Cardiac muscle cell (in vitro differentiated cells and primary cell): ENCODE measurements at places on chromosomes 2 and 18.
A peak's percentile ranks its signal among the peaks of the same experiment; 100 is the strongest.

GRCh38 chr2:54422072-54422581, 34.0 kb upstream of the SPTBN1 start:
- DNase-seq, result no peak

- DNase-seq, result no peak
These were observed 182.7 kb upstream of the LHCGR start for GRCh38 chr2:48938231-48938630.

DNA sequence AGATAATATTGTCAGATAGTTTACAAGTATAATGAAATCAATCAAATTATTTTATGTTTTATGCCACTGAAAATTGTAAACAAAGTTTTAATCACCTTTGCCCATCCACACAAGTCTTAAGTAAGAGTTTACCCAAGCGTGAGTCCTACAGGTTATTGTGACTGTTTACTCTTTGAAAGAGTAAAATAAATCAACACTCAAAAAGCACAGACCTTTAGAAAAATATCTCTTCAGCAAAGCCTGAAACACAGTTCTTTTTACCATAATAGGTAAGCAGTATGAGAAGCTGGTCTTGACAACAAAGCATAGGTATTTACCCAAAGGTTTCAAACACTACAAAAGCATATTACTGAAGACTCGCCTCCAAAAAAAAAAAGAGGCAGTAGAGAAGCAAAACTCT, 3.7 kb downstream of the ROCK2 start:
- no peak for DNase-seq

GRCh38 chr2:36695746-36696415, 626 bp upstream of the VIT start:
- DNase-seq, result peak; percentile 47

DNA sequence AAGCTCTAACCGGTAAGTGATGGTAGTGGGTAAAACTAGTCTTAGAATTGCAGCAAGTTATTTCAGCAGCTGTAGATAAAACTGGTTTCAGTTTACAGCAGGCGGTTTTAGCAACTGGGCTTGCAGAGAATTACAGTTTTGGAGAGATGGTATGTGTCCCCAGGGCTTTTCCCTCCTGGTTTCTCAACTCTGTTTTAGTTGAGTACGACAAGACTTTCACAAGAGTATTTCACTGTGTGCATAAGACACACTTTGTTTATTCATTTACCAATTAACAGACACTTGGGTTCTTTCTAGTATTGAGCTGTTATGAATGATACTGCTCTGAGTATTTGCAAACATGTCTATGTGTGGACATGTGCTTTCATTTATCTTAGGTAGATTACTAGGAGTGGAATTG, 65.6 kb upstream of the RFX8 start:
- DNase-seq, result no peak

DNA sequence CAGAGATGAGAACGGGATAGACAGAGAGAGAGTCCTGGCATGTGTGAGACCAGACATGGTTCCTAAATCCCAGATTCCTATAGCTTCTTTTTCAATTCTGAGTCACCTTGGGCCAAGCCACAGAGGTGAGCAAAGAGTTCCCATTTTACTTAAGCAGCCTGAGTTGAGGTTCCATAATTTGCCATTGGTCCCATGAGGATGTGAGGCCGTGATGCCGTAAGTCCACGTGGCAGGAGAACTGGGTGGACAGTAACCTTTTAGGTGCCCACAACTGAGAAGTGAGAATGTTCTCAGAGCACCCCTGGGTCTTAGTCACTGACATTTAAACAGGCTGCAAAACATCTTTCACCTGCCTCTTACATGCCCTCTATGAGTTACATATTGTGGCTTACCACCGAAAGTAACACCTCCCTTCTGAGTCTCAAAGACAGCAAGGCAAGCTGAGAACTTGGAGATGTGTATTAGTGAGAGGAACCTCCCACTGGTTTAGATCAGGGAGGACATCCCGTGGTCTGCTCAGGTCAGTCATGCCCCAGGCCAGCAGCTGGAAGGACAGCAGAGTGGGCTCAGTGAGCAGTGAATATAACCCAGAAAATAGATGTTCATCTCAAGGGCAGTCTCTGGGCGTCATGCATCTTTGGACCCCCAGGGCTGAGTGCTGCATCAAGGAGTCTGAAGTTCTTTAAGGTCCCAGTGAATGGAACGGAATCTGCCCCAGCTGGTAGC, 127.9 kb upstream of the LGALSL start:
- DNase-seq, result no peak

GRCh38 chr18:49031511-49032188, 80.9 kb upstream of the SMAD7 start:
- DNase-seq, result no peak

DNA sequence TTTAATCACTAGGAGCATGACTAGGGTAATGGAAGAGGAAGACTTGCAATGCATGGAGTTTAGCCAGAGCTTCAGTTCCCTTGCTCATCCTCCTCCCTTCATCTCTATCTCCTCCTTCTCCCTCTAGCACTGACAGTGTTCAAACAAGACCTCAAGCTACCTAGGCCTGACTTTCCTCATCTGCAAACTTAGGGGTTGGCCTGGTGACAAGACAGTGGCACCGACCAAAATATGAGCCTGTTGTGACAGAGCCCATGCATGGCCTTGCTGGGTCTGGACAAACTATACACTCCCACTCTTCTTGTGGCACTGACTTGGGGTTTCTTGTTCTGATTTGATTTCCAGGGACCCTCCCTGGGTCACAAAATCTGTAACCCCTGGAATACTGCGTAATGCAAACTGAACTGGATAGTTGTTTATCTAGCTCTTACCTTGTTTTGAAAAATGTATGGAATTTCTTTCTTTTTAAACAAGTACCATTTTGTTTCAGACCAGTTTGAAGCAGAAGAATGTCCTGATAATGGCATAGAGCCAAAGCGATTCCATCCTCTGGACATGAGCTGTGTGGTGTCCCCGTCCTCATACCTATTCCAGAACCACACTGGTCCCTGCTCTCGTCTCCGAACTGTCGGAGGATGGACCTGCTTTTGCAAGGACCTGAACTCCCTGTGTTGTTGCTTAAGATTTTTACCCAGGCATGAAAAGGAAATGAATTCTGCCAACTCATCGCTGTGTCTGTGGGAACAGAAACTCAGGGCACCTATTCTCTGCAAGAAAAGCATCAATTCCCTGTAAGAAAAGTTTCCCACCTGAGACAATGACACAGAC, 33.4 kb upstream of the PPP4R1 start:
- no peak for DNase-seq

DNA sequence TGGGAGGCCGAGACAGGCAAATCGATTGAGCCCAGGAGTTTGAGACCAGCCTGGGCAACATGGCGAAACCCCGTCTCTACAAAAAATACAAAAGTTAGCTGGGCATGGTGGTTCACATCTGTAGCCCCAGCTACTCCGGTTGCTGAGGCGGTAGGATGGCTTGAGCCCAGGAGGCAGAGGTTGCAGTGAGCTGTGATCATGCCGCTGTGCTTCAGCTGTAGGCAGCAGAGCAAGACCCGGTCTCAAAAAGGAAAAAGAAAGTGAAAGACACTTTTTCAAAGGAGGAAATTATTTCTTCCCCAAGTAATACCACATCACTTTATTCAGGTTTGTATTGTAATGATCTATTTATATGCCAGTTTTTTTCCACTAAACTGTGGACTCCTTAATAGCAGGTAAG, 35.7 kb upstream of the TAF4B start:
- DNase-seq, result no peak

- DNase-seq, result no peak
These were observed 467 bp upstream of the WDR35 start for GRCh38 chr2:19990416-19990728.

DNA sequence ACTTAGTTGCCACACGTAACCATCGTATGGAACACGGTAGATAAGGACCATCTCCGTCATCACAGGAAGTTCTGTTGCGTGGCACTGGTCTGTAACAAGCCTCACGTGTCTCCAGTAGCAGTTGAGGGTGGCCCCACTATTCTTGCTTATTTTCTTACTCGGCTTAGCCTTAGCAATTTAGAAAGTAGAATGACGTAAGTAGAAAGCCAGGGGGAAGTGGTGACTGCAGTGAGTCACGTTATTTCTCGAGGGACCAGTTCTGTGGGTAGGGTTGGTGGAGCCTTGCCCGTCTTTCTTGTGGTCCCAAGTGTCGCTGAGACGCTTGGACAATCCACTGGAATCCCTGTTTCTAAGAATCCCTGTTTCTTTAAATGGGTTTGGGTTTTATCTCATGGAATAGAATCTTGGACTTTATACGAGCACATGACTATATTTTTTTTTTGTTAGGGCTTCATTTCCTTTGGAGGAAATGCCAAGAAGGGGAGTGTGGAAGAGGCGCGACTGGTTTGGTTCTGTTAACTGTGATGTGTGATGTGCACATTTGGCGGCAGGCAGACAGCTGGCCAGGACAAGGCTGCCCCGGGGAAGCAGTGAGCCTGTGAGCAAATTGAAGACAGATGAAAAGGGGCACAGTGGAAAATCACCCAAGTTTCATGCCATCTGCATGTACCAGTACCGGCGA, 96.2 kb downstream of the CABLES1 start:
- DNase-seq, result no peak

DNA sequence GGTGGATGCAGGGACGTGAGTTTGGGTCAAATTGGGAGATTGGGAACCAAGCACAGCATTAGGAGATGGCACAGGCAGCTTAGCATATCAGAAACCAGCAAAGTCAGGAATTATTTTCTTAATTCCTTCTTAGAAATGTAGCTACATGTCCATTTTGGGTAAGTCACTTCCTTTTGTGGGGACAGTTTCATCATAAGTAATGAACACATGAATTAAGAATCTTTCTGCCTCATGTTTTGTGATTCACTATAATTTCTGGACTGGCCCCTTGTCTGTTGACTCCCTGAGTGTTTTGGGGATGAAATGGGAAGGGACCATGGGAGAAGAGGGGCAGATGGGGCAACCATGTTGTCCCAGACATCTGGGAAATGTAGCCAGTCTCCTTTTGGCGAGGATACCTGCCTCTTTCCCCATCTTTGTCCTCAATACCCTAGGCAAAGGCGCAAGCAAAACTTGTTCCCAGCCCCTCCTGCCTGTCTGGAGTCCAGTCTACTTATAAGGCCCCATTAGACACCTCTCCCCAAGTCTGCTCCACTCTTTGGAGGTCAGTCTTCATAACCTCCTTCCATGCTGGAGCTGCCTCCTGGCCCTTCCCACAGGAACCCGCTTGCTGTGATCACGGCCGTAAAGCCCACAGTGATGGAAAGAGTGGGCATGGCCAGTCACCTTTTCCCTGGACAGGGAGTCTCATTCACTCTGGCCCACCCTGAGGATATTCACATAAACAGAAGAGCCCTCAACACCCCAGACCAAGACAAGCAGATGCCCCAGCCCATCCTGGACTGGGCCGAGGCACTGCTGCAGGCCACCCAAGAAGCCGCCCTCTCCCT, 25.7 kb downstream of the MTHFD2 start:
- DNase-seq, result no peak

DNA sequence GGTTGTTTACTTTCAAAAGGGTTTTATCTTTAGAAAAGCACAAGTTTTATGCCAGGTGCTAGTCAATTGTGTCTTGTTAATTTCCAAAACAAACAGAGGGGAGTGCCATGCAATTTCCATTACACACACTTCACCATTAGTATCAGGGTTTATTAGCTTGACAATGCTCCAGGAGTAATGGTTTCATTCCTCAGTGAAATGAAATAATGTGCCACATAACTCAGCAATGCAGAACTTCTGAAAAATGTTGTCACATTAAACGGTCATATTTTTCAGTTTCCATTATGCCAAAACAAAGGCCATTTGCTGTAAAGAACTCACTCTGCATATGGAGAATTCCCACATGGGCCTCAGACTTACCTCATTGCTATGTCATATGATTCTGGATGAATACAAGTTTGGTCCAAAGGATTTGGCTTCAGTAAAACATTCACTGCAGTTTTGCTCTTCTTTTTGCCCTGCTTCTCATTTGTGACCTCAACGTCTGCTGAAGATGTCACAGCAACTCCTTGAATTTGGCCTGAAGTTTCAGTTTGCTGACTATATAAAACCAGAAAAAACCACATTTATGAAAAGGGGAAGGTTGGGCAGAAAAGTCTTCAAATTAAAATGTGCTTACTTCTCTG, 198.2 kb downstream of the SRBD1 start:
- DNase-seq, result no peak

DNA sequence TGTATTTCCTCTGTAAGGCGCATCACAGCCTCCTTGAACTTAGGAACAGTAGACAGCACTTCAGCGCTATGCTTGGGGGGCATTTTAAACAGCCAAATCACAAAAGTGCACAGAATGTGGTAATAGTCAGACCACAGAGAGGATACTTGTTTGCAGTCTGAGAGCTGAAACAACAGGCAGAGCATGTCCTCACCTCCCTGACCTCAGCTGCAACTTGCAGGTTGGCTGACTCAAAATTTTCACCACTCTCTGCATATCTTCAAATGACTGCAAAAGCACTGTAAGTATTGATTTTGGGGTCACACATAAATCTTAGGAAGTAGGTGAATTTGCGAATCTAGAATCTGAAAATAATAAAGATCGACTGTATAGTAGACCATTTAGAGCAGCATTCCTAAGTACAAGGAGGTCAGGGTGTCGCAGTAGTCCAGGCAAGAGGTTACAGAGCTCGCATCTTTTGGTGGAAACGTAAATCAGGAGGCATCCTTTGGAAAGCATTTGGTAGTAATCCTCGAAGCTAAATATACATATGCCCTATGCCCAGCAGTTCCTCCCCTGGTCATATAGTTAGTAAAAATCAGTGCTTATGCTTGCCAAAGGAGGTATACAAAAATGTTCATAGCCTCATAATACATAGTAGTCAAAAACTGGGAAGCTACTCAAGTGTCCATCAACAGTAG, 108.2 kb upstream of the MYCN start:
- DNase-seq, result no peak

GRCh38 chr2:135473567-135473966, 57.5 kb downstream of the ZRANB3 start:
- DNase-seq, result peak; percentile 32

- no peak for DNase-seq
These were observed 141.1 kb upstream of the HNMT start for GRCh38 chr2:137823196-137823595.

GRCh38 chr18:11807233-11807632, 44.0 kb upstream of the CHMP1B start:
- DNase-seq, result no peak

DNA sequence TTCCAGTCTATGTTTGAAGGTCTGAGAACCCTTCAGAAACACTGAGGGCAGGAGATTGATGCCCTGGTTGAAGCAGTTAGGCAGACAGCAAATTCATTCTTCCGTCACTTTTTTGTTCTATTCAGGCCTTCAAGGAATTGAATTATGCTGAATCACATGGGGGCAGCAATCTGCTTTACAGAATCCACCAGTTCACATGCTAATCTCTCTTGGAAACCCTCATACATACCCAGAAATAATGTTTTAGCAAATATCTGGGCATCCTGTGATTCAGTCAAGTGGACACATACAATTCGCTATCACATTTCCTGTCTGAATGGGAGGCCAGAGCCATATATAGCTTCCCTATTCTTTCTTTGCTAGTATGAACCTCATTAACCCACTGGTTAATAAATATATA, 301.4 kb upstream of the CNTNAP5 start:
- DNase-seq, result no peak

GRCh38 chr2:665340-666073, 11.7 kb downstream of the TMEM18 start:
- DNase-seq, result no peak

- DNase-seq, result peak; percentile 39
These were observed 276.9 kb downstream of the PTPRM start for GRCh38 chr18:7844017-7844416.
